ENCODE measurements at places on chromosomes 4 and X.

DNA sequence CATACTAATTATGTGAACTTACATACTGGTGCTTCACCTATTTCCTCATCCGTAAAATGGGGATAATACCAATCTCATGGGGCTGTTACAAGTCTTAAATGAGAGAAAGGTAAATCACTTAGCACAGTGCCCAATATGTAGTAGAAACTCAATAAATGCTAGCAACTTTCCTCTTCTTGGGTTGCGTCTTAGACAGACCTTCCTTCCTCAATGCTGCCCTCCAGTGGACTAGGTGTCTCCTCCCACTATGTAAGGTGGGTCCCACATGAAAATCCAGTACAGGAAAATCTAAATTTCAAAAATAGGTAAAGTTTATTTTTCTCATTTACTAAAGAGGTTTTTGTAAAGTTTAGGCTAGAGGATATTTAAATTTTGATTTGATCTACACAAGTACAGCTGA lies 20.6 kb downstream of the ZDHHC9 start:
- DNase-seq, result no peak

- DNase-seq, result no peak
Measured at GRCh38 chr4:173189117-173189693, 20.6 kb downstream of the GALNT7 start.

GRCh38 chrX:65910899-65911298 lies 129.0 kb downstream of the VSIG4 start:
- DNase-seq, result no peak

DNA sequence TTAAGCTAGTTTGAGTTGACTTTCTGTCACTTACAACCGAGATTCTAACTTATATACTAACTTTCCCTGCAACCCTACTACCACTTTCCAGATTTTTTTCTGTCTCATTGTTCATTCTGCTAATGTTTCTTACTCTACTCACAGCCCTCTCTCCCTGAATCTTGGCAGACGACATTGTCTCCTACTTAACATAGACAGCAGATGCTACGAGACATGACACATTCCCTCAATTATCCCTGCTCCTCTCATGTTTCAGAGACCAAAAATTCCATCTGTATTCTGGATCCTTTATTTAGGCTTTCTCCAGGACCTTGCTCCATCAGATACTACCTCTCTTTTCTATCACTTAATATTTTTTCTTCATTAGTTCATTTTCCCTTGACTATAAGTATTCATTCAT lies 379.1 kb upstream of the TEX13C start:
- DNase-seq, result no peak
